ENCODE measurements at places on chromosomes 6 and 20.

DNA sequence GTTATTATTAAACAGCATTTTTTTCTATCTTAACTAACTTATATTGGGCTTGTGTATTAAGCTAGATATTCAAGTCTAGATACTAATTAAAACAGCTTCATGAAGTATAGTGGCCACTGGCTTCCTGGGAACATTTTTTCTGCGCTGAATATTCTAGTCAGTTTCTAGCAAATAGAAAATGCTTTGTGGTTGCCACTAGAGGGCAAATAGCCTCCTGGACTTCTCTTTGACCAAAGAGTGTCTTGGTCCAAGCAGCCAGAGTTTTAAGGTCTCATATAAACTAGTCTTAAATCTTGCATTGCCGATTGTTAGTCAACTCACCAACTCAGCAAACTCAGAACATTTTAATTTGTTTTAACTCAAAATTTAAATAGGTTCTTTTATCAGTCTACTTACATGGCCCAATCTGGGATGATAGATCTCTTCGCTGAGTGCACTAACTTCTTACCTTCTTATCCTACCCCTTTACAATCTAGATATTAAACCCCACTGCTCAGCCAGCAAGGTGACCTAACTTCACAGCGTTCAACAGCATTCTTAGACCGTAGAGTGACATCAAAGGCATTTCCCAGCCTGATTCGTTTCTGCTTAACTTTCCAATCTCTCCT lies 24.6 kb upstream of the ID4 start:
- DNase-seq: no peak

GRCh38 chr20:49385465-49385864 lies 97.0 kb downstream of the KCNB1 start:
- DNase-seq: no peak

GRCh38 chr6:112296122-112296521 lies 41.8 kb upstream of the LAMA4 start:
- no peak for DNase-seq

GRCh38 chr6:154488802-154489437 lies 21.6 kb downstream of the CNKSR3 start:
- DNase-seq: no peak

DNA sequence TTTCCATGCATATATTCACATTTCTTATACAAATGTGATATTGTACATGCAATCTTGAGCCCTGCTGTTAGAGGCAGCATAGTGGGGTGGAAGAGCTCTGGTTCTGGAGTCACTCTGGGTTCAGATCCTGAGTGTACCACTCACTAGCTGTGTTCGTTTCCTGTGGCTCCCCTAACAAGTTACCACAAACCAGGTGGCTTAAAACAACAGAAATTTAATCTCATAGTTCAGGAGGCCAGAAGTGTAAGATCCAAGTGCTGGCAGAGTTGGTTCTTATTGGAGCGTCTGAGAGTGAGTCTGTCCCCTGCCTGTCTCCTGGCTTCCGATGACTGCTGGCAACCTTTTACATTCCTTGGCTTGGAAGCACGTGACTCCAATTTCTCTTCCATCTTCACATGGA lies 115.6 kb downstream of the MAP3K7 start:
- no peak for DNase-seq

GRCh38 chr6:111871725-111872400 lies 1.4 kb downstream of the FYN start:
- peak; percentile 40 for DNase-seq

DNA sequence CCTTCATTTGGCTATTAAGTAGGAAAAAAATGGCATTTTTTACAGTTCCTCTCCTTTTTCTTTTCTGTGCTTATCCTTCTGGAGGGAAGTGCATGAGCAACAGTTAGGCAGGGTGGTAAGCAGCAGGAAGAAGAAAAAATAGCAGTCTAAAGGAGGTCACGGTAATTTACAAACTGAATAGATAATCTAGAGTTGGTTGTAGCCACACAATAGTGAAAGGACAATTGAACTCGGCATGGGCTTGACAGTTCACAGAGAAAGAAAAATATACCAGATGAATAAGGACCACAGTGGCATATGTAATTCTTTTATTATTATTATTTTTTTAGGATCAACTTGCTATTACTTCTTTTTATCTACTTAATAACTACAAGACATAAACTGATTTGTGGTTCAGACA lies 358.6 kb downstream of the BTBD9 start:
- no peak for DNase-seq

Measured in CMK (cell line).